ENCODE measurements at places on chromosomes 4 and X.

DNA sequence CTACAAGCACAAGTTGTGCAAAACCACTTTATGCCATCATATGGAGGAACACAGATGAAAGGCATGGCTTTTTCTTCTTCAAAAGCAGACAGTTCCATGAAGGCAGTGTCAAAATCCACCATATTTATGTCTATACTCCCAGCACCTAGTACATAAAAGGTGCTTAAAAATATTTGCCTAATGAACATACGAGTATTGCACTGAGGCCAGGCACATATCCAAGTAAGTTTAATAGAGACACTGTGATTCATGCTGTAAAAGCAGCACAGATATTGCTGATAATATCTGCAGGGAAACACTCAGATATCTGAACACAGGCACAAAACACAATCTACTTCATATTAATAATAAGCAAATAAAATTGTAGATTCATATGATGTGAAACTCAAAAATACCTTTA is 48.1 kb upstream of the CXCL8 start:
- no peak for DNase-seq

DNA sequence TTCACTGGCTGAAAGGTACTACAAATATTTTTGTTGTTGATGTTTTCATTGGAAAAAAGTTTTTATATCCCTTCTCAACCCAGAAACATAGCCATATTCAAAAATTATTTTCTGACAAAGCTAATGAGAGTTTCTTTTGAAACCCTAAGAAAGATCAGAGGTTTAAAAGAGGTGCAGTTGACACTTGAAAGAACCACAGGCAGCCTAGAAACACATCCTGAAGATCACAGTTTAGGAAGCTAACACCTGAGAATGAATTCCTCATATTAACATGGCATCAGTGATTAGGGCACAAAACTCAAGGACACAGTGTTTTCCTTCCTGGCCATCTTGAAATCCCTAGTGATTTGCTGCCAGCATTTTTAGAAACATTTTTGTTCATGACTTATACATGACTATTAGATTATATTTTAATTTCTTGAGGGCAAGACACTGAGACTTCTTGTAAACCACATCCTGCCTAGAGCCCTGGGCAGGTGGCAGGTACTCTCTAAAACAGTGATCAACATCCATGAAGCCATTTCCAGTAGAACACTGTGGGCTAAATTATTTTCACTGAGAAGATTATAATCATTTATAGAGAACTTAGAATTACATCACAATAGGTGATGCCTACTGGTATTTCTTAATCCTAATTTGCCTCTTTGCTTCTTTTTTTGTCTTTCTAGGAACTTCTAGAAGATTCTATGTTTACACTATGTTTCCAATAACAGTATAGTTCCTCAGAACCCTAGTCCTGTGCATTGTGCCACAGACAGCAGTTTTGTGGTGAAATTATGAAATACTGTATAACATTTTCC is 80.0 kb downstream of the ARSJ start:
- no peak for DNase-seq

- no peak for DNase-seq
These were observed 88.9 kb downstream of the GC start for GRCh38 chr4:71694961-71695360.

DNA sequence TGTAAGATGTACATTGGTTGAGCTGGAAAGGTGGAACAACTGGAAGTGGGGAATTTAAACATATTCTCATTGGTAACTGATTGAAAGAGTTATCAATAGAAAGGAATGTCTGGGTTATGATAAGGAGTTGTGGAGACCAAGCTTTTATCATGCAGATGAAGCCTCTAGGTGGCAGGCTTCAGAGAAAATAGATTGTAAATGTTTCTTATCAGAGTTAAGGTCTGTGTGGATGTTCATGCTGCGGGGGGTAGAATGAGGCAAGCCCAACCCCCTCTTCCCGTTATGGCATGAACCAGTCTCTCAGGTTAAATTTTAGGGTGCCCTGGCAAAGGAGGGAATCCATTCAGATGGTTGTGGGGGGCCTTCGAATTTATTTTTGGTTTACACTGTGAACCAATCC is 16.0 kb downstream of the ARSD start:
- no peak for DNase-seq

- no peak for DNase-seq
These were observed 540 bp upstream of the HADH start for GRCh38 chr4:107989162-107989536.

GRCh38 chrX:104972737-104973136 is 247.8 kb downstream of the TEX13A start:
- DNase-seq, result no peak

GRCh38 chr4:176660561-176660960 is 132.2 kb downstream of the VEGFC start:
- DNase-seq, result no peak

- DNase-seq, result no peak
These were observed 88.8 kb downstream of the DRD5 start for GRCh38 chr4:9870165-9870790.

GRCh38 chrX:920234-920799 is 289.7 kb downstream of the SHOX start:
- no peak for DNase-seq

DNA sequence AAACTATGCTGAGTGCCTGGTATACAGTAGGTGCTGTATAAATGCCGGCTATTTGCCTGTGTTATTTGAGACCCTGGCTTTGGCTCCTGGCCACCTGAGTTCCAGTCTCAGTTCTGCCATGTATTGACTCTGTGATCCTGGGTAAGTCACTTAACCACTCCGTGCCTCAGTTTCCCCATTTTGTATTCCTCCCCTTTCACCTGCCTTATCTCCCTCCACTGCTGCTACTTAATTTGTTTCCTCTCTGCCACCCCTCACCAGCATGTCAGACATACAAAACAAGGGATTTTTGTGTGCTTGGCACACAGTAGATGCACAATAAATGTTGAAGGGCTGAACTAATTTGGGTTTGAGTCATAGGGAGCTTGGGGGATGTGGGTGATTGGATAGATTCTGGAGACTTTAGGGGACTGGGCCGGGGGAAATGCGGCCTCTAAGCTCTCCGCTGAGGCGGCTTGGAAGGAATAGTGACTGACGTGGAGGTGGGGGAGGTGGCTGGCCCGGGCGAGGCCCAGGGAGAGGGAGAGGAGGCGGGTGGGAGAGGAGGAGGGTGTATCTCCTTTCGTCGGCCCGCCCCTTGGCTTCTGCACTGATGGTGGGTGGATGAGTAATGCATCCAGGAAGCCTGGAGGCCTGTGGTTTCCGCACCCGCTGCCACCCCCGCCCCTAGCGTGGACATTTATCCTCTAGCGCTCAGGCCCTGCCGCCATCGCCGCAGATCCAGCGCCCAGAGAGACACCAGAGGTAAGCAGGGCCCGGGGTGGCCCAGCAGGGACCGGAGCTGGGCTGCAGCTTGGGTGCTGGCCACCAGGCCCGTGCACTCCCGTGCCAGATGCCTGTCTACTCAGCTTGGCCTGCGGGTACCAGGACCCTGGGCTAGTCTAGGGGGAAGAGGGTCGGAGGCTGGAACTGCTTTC is at the start of gene TIMP1:
Gene TIMP1, plus strand, starts transcription at position 706 of the 917 bp plus-strand sequence. CDS start 980 bp downstream, outside the sequence.
- DNase-seq, result peak; percentile 71

- DNase-seq, result no peak
These were observed 159.3 kb downstream of the PALLD start for GRCh38 chr4:168656055-168656660.

- no peak for DNase-seq
These were observed 58.7 kb upstream of the KDR start for GRCh38 chr4:55183926-55184599.

DNA sequence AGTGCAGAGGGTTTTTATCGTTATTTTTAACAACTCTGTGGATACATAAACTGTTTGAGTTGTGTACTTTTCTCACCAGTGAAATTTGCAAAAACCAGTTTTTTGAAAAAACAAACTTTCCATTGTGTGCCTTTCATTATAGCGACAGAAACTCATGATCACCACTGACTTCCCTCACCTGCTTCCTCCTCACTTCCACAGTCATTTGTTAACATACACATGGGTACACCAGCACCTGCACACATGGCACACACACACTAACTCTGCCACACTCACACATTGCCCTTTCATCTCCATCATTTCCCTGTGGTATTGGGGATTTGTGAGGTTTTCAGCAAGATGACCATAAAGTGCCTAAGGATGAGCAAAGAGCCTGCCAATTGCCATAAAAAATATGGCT is 20.6 kb downstream of the CLDN22 start:
- no peak for DNase-seq

- no peak for DNase-seq
These were observed 37.4 kb downstream of the MID1 start for GRCh38 chrX:10582945-10583344.

DNA sequence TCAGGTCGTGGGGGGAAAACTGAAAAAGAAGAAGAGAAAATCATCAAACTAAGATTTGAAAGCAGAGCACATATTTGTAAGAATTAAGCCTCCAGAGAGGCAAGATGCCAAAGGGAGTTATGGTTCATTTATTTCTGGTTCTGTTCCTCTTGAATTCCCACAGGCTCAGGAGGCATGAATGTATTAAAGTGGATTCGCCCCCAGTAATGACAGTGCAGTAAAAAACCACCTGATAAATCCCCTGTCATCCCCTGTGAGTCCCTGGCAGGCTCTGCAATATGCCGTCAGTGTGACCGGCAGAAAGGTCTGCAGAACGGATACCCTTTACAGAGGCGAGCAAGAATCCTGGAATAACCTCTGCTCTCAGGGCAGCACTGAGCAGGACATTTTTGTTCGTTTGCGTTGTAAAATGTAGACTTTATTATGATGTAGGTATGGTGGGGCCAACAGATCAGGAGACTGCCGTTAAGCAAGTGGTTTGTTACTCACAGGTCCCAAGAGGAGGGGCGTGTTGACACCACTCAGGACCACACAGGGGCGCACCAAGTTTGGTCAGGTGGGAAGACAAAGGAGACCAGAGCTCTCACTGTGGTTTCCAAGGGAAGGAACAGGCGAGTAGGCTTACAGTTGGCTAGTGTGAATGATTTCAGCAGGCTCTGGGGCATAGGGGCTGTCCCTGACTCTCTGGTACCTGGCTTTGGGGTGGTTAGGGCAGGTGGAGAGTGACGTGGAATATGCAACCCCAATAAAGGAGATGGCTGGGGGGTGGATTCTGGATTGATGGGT is 75.3 kb downstream of the DHRSX start:
- DNase-seq, result no peak

- no peak for DNase-seq
These were observed 151.4 kb downstream of the BANK1 start for GRCh38 chr4:101941816-101942358.

GRCh38 chrX:84205276-84205675 is 17.3 kb upstream of the RPS6KA6 start:
- no peak for DNase-seq

GRCh38 chr4:139227729-139228404 is 50.8 kb upstream of the ELF2 start:
- no peak for DNase-seq
